ENCODE measurements at places on chromosomes 3 and 15.

DNA sequence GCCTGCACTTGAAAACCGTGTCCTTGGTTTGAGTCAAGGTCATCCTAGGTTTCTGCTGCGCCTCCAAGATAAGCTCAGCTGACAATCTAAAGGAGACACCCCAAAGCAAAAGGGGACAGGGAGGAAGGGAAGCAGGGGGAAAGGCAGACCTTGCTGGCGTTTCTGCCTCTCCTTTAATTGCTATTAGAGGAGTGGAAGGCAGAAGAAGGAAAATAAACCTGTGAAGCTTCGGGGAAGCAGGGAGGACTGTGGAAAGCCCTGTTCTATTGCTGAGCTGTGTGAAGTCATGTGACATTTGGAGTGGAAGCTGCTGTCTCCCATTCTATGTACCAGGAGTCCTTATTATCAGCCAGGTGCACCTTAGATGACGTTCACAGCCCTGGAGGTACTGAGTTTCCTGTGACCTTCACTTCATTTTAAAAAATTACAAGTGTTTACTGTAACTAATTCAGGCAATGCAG is 21.5 kb upstream of the CHD2 start:
- H3K27me3 ChIP-seq, result no peaks in the 10 kb centered on the region
- H3K27ac ChIP-seq, result no peak overlapping the region
- no peaks in the 10 kb centered on the region for H3K36me3 ChIP-seq
- H3K4me1 ChIP-seq, result peaks cover 8% of the 10 kb centered on the region
- H3K4me3 ChIP-seq, result no peak overlapping the region

DNA sequence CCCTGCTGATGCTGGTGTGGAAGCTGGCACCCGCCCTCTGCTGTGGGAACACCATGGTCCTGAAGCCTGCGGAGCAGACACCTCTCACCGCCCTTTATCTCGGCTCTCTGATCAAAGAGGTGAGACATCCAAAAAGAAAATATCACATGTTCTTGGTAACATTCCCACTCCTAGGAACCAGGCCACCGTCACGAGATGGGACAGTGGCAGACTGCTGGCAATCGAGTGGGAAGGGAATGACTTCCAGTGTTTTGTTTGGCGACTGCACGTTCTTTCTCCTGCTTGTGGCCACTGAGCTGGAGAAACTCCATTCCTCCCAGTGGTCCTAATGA is 14.3 kb downstream of the ALDH1A3 start:
- H3K4me3 ChIP-seq, result no peak overlapping the region
- no peak for DNase-seq
- no peak overlapping the region for H3K27ac ChIP-seq
- H3K4me1 ChIP-seq, result peaks cover 3% of the 10 kb centered on the region
- no peaks in the 10 kb centered on the region for H3K27me3 ChIP-seq

GRCh38 chr3:129605203-129605921 is 1.1 kb downstream of the PLXND1 start:
- H3K4me3 ChIP-seq, result peak overlapping the region; percentile 51
- peaks cover 30% of the 10 kb centered on the region for H3K4me1 ChIP-seq
- no peak for DNase-seq
- H3K36me3 ChIP-seq, result no peaks in the 10 kb centered on the region
- peaks cover 45% of the 10 kb centered on the region for H3K27me3 ChIP-seq

- H3K27ac ChIP-seq, result peak overlapping the region; percentile 35
- peak overlapping the region; percentile 12 for H3K4me3 ChIP-seq
- H3K4me1 ChIP-seq, result no peaks in the 10 kb centered on the region
- no peak for DNase-seq
Observed at GRCh38 chr3:196336319-196337145, 1.7 kb downstream of the TM4SF19 start.

Data from esophagus squamous epithelium (tissue), 5 donors.